ENCODE measurements at places on chromosomes 5 and 9.

- DNase-seq = no peak
Observed at GRCh38 chr5:163033656-163034055, 403.7 kb upstream of the CCNG1 start.

DNA sequence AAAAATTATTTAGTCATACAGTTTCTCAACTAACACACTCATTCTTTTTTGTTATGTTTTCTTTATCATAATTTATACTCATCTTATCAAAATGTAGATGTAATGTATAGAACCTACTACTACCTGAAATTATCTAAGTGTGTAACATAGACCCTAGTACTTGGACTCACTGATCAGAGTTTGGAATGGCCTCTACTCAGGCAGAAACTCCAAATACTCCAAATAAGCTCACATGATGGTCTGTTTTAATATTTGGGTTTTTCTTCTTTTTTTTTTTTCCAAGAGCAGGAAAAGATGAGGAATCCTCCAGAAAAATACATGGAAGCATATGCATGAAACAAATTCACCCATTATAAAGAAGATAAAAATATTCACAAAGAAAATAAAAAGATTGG lies 126.3 kb downstream of the PDE4D start:
- DNase-seq = peak; percentile 44

- DNase-seq = no peak
Observed at GRCh38 chr5:62783374-62784057, 204.9 kb downstream of the LRRC70 start.

DNA sequence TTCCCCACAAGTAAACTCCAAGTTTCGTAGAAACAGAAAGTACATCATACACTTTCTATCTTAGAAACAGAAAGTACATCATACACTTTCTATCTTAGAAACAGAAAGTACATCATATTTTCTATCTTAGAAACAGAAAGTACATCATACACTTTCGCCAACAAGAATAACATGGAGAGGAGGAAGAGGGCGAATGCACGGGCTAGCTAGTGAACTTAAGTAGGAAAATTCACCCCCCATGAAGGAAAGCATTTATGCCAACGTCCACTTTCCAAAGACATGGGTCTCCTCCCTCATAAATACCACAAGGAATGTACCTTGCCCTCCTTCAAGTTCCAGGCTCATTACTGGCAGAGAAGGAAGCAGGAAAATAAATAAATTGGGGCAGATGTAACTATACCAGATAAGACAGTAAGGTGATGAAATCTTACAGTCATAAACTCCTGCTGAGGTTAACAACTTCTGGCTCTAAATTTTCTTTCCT lies 64.7 kb downstream of the FRMD3 start:
- peak; percentile 69 for DNase-seq

GRCh38 chr9:70080481-70081119 lies 37.0 kb downstream of the MAMDC2 start:
- DNase-seq = peak; percentile 84

- no peak for DNase-seq
Observed at GRCh38 chr9:27385606-27386322, 88.8 kb upstream of the EQTN start.

- peak; percentile 46 for DNase-seq
Observed at GRCh38 chr5:103037673-103038455, 82.1 kb downstream of the GIN1 start.

GRCh38 chr9:130245474-130245873 lies 20.1 kb upstream of the HMCN2 start:
- no peak for DNase-seq

DNA sequence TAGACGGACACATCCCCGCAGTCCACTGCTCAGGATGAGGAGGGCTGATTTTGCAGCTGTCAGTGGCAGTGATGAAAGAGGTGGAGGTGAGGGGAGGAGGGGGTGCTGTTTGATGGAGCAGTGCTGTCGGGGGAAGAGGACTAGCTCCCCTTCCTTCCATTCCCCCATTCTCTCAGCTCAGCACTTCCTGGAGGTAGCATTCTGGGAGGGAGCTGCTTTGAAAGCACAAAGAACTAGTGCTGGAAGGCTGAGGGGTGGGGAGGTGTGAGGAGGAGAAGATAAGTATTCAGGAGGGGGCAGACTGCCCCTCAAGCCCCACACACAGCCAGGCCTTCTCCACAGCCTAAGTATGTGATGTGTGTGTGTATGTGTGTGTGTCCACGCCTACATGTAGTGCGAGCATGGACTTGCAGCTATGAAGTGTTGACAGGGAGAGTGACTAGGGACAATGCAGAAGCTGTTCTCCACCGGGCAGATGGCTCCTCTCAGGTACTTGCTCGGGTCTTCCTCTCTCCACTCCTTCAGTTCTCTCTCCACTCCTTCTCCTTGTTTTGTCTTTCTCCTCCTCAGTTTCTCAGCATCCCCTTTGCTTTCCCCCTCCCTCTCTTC lies 65.5 kb upstream of the HSPA9 start:
- DNase-seq = no peak

- no peak for DNase-seq
Observed at GRCh38 chr5:10581867-10582511, 18.1 kb downstream of the ANKRD33B start.

DNA sequence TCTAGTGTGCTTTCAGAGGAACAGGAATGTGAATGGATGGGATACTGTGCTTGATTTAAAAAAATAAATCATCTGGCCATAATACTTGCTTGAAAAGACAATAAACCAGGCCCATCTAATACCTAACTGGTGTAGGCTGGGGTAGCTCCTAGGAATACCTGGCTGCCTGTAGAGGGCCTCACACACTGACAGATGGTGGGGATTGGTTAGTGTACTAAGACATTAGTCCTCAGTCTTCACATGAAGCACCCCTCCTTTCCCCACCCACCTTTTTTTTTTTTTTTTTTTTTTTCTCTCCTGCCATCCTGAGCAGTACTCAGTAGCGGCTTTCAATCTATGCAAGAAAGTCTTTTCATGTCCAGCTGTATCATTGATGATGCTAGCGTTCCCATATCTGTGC lies 130.5 kb downstream of the ADGRV1 start:
- DNase-seq = no peak

DNA sequence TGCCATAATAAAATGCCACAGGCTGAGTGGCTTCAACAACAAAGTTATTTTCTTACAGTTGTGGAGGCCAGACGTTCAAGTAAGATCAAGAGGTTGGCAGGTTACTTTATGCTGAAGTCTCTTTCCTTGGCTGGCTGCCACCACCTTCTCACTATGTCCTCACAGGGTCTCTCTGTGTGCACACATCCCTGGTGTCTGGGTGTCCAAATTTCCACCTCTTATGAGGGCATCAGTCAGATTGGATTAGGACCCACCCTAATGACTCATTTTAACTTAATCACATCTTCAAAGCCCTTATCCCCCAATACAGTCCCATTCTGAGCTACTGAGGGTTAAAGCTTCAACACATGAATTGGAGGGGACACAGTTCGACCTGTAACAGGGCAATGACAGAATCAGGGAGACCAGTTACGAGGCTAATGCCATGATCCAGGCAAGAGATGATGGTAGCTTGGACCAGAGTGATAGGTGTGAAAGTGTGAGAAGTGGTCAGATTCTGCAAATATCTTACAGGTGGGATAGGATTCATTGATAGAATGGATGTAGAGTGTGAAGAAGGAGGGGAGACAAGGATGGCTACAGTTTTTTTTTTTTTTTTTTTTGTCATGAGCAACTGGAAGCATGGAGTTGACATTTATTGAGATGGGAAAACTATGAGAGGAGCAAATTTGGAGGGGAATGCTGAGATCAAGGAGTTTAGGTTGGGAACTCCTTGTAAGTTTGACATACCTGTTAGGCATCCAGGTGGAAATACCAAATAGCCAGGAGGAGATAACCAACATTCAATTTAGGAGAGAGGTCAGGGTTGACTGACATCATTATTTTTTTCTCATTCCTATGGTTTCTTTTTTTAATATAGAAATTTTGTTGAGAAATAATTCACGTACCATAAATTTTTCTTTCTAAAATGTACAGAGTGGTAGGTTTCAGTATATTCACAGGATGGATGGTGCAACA lies 39.6 kb upstream of the FGF1 start:
- peak; percentile 22 for DNase-seq

DNA sequence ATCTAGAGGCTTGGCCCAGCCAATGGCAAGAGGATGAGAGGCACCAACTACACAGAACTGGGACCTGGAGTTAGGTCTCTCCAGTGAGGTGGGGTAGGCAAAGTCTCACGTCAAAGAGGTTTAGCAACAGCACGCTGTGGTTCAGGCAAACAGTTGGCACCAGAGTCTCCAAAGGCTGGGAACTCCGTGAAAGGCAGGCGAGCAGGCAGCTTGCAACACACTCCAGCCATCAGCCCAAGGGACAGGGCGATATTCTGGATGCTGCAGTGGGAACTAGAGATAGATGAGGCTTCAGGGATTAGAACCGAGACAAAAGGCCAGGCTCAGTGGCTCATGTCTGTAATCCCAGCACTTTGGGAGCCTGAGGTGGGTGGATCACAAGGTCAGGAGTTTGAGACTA lies 129.1 kb downstream of the PDZD2 start:
- no peak for DNase-seq

- no peak for DNase-seq
Observed at GRCh38 chr5:12704955-12705354, 800.7 kb upstream of the CTNND2 start.

DNA sequence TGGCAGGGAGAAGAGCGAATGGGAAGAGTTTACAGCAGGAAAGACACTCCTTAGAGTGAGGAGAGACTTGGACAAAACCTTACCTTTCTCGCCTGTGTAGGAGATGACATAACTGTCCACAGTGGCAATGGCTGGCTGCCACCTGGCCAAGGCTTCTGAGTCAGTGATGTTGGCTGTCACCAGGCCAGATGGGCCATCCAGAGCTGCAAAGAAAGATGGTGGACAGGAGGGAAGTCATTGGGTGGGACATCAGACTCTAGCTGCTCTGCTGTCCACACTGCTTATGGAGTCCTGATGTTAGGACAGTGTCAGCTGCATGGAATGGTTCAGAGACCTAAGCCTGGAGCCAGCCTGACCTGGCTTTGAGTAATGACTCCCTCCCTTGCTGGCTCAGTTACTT lies 79.8 kb downstream of the TNC start:
- no peak for DNase-seq

- DNase-seq = no peak
Observed at GRCh38 chr5:135263022-135263668, 135.9 kb downstream of the MACROH2A1 start.

GRCh38 chr9:127731938-127732337 lies 3.2 kb downstream of the TOR2A start:
- DNase-seq = no peak

DNA sequence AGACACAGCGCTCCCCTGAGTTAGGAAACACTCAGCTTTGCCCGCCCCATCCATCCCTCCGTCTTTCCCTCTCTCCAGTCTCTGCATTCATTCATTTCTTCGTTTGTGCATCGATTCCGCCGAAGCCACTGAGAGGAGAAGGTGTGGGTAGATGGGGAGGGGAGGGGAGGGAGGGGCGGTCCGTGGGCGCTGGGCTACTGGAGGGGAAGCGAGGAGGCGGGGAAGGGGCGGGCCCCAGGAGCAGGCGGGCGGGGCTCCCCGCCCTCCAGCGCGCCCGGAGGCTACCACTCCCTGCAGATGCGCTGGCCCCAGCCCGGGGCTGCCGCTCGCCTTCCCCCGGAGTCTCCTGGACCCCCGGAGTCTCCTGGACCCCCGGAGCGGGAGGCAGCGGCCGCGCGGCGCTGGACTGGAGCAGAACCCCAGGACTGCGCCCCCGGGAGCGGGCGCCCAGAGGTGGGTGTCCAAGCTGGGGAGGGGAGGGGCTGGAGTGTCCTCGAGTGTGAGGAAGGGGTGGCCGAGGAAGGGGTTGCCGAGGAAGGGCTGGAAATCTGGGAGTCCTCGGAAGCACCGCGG lies 159.5 kb downstream of the C9orf152 start:
- DNase-seq = peak; percentile 89

GRCh38 chr5:59600998-59601397 lies 292.5 kb downstream of the PDE4D start:
- DNase-seq = no peak

DNA sequence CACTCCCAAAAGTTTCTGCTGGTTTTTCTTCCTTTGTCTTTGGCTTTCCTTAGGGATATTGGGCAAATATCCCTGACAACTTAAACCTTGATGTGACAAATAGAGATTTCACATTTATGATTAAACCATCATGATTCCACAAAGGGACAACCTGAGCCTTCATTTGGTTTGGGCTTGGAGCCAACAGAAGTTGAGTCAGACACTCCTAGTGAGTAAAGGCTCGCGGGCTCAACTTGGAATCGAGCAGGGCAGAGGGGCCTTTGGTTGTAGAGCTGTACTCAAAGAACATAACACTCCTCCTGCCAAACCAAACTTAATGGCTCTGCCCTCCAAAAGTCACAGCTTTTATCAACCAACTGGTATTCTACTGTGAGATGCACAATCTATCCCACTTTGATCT lies 290.2 kb upstream of the MAP3K1 start:
- DNase-seq = peak; percentile 64

- peak; percentile 72 for DNase-seq
Observed at GRCh38 chr5:96408210-96408777, 24.8 kb downstream of the PCSK1 start.

DNA sequence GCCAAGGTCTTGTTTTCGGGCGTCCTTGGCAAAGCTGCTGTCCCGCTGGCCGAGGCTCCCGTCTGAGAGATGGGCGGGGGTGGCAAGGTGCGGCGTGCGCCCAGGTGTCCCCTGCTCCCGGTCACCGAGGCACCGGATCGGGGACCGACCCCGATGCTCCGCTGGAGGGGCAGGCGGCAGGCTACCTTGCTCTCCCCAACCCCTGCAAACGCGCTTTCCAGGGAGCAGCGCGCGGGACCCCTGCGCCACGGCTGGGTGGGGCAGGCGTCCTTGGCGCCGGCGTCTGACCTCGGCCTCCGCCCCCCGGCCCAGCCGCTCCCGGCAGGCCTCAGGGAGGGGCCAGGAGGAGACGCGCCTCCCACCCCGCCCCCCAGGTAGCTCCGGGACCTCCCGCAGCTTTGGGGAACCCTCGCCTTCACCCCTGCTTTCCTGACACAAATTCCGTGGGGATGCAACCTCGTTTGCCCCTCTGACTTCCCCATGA lies 551 bp downstream of the N4BP3 start:
- no peak for DNase-seq

GRCh38 chr9:7606591-7606990 lies 193.0 kb downstream of the DMAC1 start:
- no peak for DNase-seq

GRCh38 chr9:83012922-83013838 lies 49.8 kb downstream of the RASEF start:
- DNase-seq = peak; percentile 56

DNA sequence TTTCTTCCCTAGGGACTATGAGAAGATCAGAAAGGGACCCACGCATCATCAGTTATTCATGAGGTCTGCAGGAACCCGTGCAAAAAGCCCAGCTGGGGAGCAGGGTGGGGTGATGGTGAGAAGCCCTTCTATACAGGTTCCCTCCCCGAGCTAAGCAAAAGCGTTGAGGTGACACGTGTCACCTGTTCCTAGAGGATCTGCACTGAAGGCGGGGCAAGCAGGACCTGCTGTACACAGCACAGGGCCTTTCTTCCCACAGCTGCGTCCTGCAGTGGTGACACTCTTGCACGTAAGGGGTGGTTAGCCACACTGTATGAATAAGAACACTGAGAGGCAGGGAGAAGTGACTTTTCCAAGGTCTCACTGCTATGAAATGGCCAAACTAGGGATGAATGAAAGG lies 37.2 kb upstream of the SH3PXD2B start:
- no peak for DNase-seq

- peak; percentile 90 for DNase-seq
Observed at GRCh38 chr9:13939134-13939533, 374.8 kb downstream of the NFIB start.

All from choroid plexus epithelial cell (primary cell).